ENCODE measurements at places on chromosomes 4 and X. TPM values are rescaled to one million over a fixed set of nuclear protein-coding genes. Genes with fewer than 3 reads are reported as not detected.

Gene AR
- total RNA-seq, result not detected

Gene GABRE
- total RNA-seq, result 36.9 TPM

Gene ARR3
- not detected for total RNA-seq

Gene SCML1
- 8.4 TPM for total RNA-seq

- no peak for DNase-seq
Measured at GRCh38 chrX:38570396-38570795, 9.1 kb downstream of the TSPAN7 start.

- no peak for DNase-seq
Measured at GRCh38 chr4:87211249-87211952, 9.0 kb downstream of the KLHL8 start.

DNA sequence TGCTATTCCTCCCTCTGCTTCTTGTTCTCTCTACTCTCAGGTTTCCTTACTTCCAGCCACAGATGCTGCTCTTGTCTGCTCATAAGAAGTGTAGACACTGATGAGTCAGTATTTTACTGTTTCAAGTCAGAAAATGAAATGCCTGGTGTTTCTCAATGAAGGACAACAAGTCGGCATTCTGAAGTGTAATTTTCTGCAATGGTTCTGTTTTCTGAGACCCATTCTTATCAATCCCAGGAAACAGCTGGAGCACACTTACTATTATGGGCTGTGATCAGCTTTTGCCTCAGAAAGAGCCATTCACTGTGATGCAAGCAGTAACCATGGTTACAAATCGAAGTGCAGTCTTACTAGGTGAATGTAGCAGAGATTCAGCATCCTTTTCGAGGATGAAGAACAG lies 42.0 kb downstream of the SLC4A4 start:
- no peak for DNase-seq

DNA sequence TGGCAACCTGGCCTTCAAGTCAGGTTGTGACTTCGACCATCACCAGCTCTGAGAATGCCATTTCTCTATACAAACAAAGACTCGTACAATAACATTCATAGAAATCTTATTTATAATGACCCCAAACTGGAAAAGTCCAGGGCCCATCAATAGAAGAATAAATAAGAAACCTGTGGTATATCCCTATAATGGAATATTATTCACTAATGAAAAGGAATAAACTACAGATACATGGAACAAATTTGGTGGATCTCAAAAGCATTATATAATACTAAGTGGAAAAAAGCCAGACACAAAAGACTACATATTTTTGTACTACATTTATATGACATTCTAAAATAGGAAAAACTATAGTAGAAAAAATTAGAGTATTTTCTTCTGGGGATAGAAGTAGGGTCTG lies 109.4 kb upstream of the INPP4B start:
- DNase-seq, result no peak

DNA sequence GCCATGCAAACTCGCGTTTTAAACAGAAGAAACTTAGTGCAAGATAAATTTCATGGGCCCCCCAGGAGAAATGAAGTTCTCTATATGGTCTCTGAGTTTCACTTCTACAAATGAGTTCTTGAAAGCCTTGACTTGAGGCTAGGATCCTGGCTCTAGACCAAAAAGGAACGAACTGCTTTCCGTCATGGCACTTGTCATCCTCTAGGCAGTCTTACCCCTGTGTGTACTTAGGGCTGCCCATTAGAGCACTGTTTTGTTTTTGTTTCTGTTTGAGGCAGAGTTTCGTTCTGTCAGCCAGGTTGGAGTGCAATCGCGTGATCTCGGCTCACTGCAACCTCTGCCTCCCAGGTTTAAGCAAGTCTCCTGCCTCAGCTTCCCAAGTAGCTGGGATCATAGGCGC lies 29.0 kb downstream of the RNF4 start:
- DNase-seq, result no peak

GRCh38 chr4:176587920-176588319 lies 204.8 kb downstream of the VEGFC start:
- DNase-seq, result no peak

- no peak for DNase-seq
Measured at GRCh38 chr4:60452266-60452665, 747.9 kb upstream of the ADGRL3 start.
